GM19239 (cell line): ENCODE measurements at places on chromosomes 2 and 18.

DNA sequence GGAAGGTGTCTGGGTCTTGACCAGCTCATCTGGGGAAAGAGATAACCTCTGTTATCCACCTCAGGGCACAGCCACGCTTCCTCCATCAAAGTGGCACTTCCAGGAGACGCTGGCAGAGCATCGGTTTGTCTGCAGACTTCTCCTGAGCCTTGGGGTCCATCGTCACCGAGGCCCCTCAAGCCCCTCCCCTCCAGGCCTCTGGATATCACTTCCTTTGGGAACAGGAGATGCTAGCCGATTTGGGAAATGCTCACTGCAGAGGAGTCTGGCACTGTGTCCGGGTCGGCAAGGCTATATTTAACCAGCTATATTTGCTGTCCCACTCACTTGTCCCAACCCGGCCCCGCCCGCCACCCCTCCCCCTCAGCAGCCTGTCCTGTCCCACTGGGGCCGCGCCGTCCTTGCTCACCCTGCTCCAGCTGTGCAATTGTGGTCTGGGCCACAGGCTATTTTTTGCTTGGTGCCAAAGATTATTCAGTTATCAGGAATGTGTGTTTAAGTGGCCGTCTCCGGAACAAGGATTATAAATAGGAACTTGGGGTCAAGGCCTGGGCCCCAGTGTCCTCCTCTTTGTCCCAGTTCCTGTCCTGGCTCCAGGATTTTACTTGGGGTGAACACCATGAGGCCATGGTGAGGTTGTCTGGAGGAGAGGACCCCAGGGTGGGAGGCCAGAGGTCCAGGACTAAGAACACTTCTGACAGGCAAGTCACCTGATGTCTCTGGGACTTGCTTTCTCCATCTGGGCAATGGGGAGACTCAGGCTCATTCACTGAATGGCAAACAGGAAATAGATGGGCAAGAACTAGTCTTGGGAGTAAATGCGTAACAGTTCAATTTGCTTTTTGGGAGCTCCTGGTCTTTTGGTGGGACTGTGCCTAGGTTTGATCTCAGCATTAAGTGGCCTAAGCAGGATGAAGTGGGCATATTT lies 263.6 kb downstream of the DYSF start:
- DNase-seq = no peak

GRCh38 chr18:11105463-11105862 lies 43.9 kb downstream of the PIEZO2 start:
- DNase-seq = no peak

- DNase-seq = no peak
Measured at GRCh38 chr18:75016025-75016717, 192.8 kb downstream of the PTGR3 start.

- DNase-seq = no peak
Measured at GRCh38 chr2:236899950-236900640, 185.6 kb upstream of the COPS8 start.

- DNase-seq = no peak
Measured at GRCh38 chr2:135151615-135152014, 99.5 kb downstream of the RAB3GAP1 start.

- no peak for DNase-seq
Measured at GRCh38 chr18:54358495-54359040, 862 bp downstream of the C18orf54 start.

DNA sequence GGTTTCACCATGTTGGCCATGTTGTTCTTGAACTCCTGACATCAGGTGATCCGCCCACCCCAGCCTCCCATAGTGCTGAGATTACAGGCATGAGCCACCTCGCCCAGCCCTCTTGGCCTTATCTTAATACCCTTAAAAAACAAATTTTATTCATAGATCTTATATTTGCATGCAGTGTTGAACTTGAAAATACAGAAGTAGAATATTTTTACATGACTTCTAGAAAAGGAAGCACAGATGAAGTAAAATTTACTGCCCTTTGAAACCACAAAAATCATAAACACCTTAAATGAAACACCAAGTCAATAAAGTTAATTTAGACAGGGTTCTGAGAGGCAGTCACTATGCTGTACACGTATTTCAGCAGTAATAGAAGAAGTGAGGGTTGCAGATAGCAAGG lies 145.7 kb downstream of the CERS6 start:
- no peak for DNase-seq

DNA sequence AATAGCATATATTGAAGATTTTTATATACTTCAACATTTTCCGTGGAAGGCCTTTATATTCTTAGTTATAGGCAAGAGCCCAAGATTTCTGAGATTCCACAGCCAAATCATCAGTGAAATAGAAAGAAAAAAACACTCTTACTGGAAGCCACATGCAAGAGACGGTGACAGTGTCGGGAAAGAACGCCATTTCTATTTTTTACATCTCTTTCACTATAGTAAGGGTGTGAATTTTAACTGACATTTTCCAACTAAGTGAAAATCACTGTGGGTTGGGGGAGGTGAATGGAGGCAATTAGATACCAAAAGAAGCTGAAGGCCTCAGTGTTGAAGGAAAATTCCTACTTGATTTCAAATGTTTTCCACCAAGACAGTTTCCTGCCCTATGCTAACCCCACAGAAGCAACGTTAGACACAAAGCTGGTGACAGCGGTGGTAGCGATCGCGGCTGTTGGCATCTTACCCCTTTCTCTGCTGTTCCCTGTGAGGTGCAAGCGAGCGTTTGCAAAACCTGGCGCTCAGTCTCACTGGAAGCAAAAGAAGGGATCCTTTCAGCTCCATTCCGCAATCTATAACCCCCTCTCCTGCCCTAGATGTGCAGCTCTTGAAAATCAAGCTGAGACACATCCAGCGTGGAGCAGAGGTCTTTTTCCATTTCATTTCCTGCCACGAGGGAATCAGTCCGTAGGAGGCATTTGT lies 20.0 kb downstream of the ID2 start:
- DNase-seq = no peak

DNA sequence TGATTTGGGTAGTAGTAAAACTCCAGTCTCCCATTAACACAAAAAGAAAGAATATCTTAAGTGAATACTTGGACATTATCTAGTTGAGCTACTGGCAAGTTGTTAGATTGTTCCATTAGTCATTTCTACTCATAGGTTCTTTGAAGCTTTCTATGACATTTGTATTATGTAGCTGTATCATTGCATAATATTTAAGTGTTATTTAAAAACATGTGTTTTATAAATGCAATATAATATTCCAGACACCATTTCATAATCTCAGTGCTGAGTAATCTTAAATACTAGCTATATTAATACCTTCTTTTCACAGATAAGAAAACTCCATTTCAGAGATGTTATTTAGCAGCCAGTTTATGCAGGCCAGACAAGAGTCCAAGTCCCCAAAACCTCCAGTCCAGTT lies 271.9 kb downstream of the NCKAP5 start:
- DNase-seq = no peak

GRCh38 chr2:113068706-113069485 lies 1.1 kb downstream of the IL1F10 start:
- DNase-seq = no peak

DNA sequence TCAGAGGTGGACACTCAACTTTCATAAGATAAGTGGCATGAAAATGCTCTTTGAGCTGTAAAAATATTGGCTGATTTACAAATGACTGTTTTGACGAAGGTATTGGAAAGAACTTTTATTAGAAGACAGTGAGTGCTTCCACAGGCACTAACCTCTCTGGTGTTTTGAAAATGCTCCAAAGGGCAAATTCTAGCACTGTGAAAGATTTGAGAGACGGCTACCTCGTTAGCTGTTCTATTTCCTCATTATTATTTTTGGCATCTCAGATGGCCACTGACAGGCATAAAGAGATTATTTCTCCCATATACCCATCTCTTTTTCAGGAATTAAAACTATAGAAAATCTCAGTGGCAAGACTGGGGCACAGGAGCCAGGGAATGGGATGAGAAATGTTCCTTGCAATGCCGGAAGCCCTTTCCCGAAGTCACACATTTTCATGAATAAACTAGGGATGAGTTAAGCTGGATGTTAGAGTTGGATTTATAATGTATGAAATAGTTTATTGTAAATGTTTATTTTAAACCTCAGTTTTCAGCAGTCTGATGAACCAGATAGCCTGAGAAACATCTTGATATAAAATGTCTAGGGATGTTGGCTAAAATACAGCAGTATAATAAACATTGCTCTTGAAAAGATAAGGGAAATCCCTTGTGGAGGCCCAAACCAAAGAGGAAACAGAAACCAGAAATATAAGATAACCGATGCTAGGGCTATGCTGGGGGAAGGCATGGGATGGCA lies 175.7 kb downstream of the ASB1 start:
- DNase-seq = no peak

DNA sequence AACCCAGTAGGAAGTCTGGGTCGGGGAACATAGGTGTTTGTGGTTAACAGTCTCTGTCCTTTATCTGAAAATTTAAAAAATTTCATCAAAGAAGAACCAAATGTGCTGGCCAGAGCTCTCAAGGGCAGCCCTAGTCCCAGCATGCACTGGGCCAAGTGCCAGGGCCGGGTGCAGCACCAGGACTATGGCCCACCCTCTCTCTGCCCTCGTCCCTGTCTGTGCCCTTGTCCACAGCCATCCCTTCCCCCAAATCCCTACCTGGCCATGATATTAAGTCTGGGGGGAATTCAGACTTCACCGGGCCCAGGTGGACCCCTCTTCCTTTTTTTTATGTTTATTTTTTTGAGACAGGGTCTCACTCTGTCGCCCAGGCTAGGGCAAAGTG lies 14.4 kb upstream of the ZFP36L2 start:
- no peak for DNase-seq

- DNase-seq = no peak
Measured at GRCh38 chr2:58680755-58681310, 439.7 kb upstream of the FANCL start.

DNA sequence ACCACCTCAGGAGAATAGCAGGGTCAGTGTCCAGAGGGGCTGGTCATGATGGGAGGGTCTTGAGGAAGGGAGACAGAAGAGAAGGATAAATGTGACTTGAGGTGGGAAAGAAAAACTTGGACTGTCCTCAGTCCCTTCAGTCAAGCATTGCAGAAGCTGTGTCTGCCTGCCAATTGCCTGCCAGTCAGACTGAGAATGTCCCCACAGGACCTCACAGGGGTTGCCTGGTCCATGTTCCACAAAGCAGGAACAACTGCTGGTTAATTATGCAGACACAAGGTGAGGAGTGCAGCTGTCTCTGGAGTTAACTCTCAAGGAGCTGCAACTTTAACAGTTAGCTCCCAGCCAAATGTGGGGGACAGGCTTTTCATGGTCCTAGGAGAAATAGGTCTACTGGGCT lies 75.7 kb downstream of the TRIM43 start:
- DNase-seq = no peak

- no peak for DNase-seq
Measured at GRCh38 chr2:70992945-70993853, 1.5 kb downstream of the TEX261 start.

DNA sequence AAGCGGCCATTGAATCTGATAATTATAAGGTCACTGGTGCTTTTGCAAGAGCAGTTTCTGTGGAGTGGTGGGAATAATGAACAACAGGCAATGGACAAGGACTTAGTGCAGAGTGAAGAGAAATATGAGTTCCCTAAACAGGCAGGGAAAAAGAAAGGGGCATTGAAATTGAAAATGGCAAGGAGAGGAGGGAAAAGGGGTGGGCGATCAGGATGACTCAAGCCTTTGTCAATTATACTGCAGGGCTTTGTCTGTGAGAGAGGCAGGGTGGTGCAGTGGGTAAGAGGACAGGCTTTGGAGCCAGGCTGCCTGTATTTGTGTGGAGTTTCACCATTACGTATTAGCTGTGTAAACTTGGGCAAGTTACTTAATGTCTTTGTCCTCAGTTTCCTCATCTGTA lies 29.5 kb upstream of the PAIP2B start:
- DNase-seq = no peak

DNA sequence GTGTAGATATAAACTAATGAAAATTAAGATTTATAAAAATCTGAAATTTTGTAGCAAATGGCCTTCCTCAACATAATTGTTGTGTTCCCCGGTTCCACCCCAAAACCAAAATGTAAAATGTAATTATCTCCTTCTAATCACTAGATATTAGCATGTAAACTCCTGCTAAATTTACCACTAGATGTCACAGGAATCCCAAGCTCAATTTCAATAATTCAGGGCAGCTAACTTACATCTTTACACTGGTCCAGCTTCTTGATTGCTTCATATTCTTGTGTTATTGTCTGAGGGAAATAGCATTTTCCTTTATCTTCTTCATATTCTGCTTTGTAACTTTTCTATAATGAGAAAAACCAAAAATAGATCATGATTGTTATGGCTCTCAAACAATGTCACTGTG lies 42.6 kb downstream of the NEB start:
- no peak for DNase-seq

GRCh38 chr2:109187711-109188495 lies 58.9 kb downstream of the SH3RF3 start:
- DNase-seq = no peak

- DNase-seq = no peak
Measured at GRCh38 chr2:105845976-105846375, 101.3 kb downstream of the NCK2 start.

- DNase-seq = no peak
Measured at GRCh38 chr2:37766106-37766505, 94.7 kb upstream of the CDC42EP3 start.

DNA sequence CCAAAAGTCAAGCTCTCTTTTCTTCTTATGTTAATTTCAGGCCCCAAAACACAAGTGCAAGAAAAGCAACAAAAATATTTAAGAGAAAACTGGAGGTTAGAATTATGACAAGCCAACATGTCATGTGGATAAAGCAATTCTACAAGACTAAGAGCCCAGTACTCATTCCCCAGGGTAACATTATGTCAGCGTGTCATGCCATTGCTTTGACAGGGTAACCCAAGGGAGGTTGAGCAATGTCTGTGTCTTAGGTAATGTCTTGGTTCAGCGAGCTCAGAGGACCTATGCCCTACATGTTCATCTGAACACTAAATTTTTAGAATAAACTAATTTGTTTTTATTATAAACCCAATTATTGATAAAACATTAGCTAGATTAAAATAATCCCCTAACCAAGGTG lies 173.2 kb upstream of the ZNF804A start:
- no peak for DNase-seq

GRCh38 chr2:239143858-239144712 lies 256.7 kb downstream of the HDAC4 start:
- peak; percentile 29 for DNase-seq

DNA sequence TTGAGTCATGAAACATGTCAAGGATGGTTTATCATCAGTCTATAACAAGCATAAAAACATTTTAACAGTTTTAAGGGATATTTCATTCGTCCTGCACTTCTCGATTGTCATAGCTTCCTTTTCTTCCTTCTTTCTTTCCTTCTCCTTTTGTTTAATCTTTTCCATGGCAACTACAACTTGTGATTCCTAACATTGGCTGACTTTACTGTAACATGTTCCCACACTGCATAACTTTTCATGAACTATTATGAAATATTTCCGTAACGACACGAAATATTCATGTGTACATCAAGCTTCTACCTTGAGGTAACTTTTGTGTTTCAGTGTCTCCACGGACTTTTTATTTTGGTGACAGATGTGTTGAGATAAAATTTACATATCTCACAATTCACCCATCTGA lies 134.4 kb downstream of the ACTR3 start:
- DNase-seq = no peak
